ENCODE measurements at places on chromosomes 5 and 9.

DNA sequence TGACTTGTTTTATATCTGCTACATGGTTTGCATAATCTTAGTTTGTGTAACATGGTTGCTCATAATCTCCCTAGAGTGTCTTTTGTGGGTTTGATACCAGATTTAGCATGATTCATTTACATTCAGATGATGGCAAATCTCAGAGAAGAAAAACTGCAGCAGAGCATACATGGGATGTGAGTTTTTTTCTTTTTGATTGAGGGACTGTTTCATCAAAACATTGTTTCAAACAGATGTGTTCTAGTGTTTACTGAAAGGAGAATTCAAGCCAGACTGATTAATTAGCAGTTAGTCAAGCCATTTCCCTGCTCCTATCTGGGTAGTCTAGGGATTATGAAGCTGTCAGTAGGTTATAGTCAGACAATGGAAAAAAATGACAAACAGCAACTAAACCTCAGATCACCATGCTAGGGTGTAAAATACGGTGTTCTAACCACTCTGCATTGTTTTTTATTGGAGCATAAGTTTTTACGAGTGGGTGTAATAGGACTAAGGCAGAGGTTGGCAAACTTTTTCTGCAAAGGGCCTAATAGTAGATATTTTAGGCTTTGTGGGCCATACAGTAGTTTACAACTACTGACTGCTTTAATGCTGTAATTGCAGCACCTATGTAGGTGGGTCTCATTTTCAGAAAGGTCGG, 10.5 kb upstream of the GDNF start:
- DNase-seq: no peak

DNA sequence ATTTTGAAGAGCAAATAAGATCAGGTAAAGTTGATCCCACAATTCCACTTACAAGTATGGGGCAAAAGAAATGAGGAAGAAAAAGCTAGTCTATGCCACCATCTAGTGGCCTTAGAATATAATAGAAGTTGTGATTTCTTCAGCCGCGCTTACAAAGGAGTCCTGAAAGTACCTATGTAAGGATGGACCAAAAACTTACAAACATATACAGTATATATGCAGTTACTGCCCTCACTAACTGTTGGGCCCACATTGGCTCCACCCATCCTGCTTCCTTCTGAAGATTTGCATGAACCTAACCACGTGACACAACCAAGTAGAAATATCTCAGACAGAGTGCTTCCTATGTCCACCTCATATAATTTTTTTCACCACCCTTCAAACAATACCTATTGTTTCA, 11.7 kb upstream of the OR13D1 start:
- peak; percentile 17 for DNase-seq

DNA sequence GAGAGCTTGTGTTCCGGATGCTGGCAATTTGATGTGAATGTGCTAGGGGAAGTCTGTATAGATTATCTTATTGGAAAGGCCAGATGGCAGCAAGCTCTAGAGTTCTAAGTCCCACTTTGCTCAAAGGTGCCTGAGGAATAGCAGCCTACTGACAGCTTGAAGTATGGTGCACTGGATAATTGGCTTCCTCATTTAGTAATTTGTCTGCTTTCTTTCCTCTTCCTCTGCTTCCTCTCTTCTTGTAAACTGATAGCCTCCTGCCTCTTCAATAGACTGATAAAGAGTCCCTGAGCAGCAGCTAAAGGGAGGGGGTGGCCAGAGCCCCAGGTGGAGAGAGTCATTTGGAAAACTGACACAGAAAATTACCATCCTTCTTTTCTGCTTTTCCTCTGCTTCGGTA, 177.3 kb downstream of the FGF1 start:
- DNase-seq: no peak

- DNase-seq: no peak
Observed at GRCh38 chr5:145697251-145697990, 137.7 kb downstream of the PRELID2 start.

DNA sequence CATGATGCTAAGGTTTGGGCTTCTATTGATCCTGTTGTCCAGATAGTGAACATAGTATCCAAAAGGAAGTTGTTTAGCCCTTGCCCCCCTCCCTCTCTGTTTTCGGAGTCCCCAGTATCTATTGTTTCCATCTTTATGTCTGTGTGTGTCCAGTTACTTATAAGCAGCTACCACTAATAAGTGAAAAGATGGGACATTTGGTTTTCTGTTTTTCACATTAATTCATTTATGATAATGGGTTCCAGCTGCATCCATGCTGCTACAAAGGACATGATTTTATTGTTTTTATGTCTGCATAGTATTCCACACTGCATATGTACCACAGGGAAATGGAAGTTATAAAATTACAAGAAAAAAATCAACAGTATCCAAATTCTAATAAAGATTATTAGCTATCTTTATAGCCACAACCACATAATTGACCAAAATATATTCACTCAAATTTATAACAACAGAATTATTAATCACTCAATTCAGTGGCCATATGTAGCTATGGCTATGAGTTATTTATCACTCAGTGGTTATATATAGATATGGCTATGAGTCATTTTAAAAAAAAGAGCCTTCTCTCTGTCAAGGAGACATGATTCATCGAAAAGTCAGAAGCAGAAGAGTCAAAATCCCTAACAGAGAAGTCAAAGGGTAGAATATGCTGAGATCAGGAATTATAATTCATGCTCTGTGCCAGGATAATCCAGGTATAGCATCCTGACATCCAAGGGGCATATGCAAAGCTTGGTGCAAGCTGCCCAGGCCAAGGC, 367.5 kb downstream of the DEPDC1B start:
- no peak for DNase-seq

- no peak for DNase-seq
Observed at GRCh38 chr5:36301858-36302603, at the start of gene RANBP3L. Gene RANBP3L (minus strand): TSS chr5:36301902. CDS start chr5:36301416, 486 bp downstream.

- no peak for DNase-seq
Observed at GRCh38 chr9:98442541-98442940, 187.1 kb upstream of the TBC1D2 start.

- no peak for DNase-seq
Observed at GRCh38 chr9:27441741-27442070, 82.4 kb upstream of the IFNK start.

All from CD4-positive, alpha-beta T cell treated with Interleukin-2 at 100 ng/mL for 4 hours (primary cell).